ENCODE measurements at places on chromosomes 2 and 18. TPM values are rescaled to one million over a fixed set of nuclear protein-coding genes. Genes with fewer than 3 reads are reported as not detected.

Gene METTL4
- total RNA-seq = 10.6 TPM

Gene NT5DC4
- total RNA-seq = not detected

Gene BOK
- total RNA-seq = 19.6 TPM

Gene CDKL4
- total RNA-seq = not detected

Gene RRM2
- total RNA-seq = 22.1 TPM

DNA sequence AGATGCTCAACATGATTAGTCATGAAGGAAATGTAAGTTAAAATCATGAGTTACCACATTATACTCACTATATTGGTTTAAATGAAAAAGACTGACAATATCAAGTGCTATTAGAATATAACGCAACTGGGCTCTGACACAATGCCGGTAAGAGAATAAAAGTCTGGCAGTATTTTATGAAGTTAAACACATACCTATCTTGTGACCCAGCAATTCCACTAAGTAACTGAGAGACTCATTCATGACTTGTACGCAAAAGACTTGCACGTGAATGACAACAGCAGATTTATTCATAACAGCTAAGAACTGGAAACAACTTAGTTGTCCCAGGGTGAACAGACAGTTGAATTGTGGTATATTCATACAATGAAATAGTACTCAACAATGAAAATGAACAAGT lies 342.1 kb downstream of the SLC4A3 start:
- H3K27me3 ChIP-seq = no peaks in the 10 kb centered on the region
- no peaks in the 10 kb centered on the region for H3K4me1 ChIP-seq
- no peak overlapping the region for H3K27ac ChIP-seq
- H3K36me3 ChIP-seq = no peaks in the 10 kb centered on the region
- DNase-seq = no peak
- H3K4me3 ChIP-seq = no peak overlapping the region

GRCh38 chr2:64913357-64913869 lies 75.8 kb upstream of the SLC1A4 start:
- no peaks in the 10 kb centered on the region for H3K27me3 ChIP-seq
- DNase-seq = peak; percentile 46
- no peaks in the 10 kb centered on the region for H3K36me3 ChIP-seq
- H3K4me1 ChIP-seq = peaks cover 14% of the 10 kb centered on the region
- H3K4me3 ChIP-seq = no peak overlapping the region

GRCh38 chr2:240586919-240587800 lies 626 bp downstream of the CAPN10 start:
- peak; percentile 35 for DNase-seq
- peak overlapping the region; percentile 45 for H3K27ac ChIP-seq
- H3K4me3 ChIP-seq = peak overlapping the region; percentile 62
- H3K36me3 ChIP-seq = peaks cover 26% of the 10 kb centered on the region

GRCh38 chr2:10863837-10864236 lies 47.9 kb upstream of the KCNF1 start:
- no peaks in the 10 kb centered on the region for H3K36me3 ChIP-seq
- no peak overlapping the region for H3K4me3 ChIP-seq
- peaks cover 56% of the 10 kb centered on the region for H3K4me1 ChIP-seq
- peak overlapping the region; percentile 24 for H3K27ac ChIP-seq
- peak; percentile 29 for DNase-seq

Measured in natural killer cell (primary cell).